ENCODE measurements at places on chromosomes 7 and 10.

- DNase-seq: no peak
Measured at GRCh38 chr10:45004661-45005060, 3.9 kb downstream of the ZNF22 start.

DNA sequence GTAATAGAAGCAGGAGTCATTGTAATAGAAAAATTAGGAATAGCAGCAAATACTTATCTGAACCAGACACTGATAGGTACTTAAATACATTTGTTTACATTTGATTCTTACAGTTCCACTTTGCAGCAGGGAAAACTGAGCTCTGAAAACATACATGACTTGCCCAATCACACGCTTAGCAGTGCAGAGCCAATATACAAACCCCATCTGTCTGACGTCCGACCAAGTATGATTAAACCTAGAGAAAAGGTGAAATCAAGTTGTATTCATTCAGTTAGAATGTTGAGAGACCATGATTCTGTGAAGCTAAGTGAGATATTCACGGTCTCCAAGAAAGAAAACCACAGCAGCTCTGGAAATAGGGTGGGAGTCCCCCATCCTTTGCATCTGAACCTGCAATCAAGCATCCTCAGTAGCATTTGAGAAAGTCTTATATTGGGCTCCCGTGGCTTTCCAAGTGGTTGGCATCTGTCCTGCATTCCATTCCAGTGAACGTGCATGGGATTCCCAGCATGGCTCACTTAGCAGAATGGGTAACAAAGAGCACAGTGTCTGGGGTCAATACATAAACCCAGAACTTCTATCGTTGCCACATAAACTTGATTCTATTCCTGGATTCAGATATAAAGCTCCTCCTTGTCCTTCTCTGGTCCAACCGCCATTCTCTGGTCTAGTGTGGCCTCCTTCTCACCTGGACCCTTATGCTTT lies 148.7 kb upstream of the RSU1 start:
- DNase-seq: no peak

DNA sequence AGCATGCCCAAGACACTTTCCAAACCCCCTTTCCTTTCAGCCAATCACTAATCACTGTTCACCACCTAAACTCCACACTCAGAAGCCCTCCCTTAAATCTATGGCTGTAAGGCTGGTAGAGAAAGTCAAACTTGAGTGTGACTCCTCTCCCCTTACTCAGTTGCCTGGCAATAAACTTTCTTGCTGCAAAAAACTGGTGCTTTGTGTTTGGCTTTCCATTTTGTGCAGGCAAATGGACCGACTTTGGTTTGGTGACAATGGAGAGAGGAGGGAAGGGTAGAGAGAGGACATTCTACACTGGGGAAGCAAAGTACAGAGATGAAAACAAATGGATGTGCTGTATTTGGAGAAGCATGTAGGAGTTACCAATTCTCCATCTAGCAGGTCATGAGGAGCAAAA lies 84.9 kb downstream of the SLC25A13 start:
- no peak for DNase-seq

DNA sequence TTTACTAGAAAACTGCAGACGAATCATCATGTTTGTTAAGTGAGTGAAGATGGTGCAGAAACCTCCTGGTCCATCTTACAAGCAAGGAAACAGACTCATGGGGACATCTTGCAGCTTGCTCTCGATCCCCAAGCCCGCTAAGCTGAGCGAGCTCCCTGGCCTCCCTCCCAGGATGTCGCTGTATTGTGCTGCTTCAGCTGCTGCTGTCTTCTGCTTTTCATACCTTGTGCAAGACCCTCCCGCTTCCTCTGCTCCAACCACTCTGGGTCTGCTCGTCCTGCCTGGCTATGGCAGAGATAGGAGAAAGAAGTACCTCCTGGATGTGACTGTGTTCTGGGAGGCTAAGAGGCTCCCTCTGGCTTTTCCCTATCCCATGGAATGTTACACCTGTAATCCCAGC lies 285.2 kb upstream of the FZD8 start:
- no peak for DNase-seq

GRCh38 chr7:13945670-13946069 lies 43.8 kb downstream of the ETV1 start:
- DNase-seq: no peak

All from C1 segment of cervical spinal cord (tissue), 14 donors.